AG08396 (cell line): ENCODE measurements at places on chromosomes 2 and 18.

GRCh38 chr2:121283670-121284462 lies 1.1 kb downstream of the TFCP2L1 start:
- peak; percentile 28 for DNase-seq

DNA sequence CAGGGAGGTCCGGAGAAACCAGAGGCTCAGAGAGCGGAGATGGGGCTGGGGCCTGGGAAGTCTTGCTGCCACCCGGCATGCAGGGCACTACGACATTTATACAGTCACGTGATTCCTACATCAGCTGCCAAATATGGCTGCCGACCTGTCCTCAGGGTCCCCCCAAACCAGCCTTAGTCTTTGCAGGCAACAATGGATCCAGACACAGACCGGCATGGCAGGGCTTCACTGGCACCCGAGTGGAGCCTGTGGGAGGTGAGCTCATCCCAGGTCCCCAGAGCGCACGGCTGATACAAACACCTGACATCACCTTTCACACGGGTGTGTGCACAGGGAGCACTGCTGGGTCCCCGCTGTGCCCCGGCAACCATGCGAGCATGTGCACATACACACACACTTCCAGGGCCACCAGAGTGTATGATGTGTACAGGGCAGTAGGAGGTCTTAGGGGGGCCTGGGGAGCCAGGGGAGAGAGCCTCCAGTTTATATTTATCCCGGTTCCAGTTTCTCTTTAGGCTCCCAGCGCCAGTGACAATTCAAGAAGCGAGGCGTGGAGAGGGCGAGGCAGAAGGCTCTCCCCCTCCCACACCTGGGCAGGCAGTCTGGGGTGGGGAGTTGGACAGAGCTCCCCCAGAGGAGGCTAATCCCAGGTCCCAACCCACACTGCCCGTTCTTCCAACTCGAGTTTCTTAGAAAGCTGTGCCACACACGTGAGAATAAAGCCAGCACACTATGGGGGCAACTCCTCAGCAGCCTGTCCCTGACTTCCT lies 2.7 kb downstream of the SEMA4C start:
- no peak for DNase-seq

- no peak for DNase-seq
Observed at GRCh38 chr18:34918856-34919255, 122.4 kb upstream of the MAPRE2 start.

- DNase-seq, result no peak
Observed at GRCh38 chr18:10188971-10189810, 265.2 kb upstream of the APCDD1 start.

- DNase-seq, result no peak
Observed at GRCh38 chr18:3054780-3055179, 41.8 kb upstream of the LPIN2 start.

DNA sequence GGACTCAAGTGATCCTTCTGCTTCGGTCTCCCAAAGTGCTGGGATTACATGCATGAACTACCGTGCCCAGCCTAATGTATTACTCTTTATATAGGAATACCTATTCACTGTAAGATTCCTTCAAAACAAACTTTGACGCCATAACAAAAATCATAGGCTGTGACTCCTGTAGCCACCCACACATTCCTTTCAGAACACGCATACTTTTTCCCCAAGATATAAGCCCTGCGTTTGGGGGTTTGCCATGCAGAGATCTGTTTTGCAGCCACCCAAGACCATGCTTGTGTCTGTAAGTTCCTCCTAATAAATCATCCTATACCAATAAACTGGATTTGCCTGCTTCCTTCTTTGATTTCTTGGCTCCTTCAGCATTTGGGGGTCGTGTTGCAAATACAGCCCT lies 46.0 kb upstream of the STON1 start:
- DNase-seq, result peak; percentile 14

GRCh38 chr2:174183076-174183475 lies 65.3 kb downstream of the OLA1 start:
- DNase-seq, result no peak

DNA sequence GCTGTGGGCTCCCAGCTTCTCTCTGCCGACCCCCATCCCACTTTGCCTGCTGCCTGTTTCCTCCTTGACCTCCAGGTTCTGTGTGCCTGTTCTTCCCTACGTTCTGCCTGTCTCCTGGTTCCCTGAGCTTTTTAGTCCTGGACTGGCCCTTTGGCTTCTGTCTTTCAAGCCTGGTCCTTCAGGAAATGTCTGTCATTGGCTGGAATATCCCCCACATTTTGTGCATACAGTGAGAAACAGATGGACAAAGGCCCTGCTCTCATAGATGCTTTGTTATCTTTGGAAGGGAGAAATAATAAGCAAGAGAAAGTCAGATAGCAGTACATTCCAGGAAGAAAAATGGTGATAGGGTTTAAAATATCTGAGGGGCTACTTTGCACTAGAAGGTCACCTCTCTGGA lies 5.7 kb downstream of the MGAT5 start:
- no peak for DNase-seq

- no peak for DNase-seq
Observed at GRCh38 chr2:219439506-219439905, 4.9 kb downstream of the SPEG start.

GRCh38 chr2:29361231-29361630 lies 246.0 kb downstream of the CLIP4 start:
- DNase-seq, result no peak

DNA sequence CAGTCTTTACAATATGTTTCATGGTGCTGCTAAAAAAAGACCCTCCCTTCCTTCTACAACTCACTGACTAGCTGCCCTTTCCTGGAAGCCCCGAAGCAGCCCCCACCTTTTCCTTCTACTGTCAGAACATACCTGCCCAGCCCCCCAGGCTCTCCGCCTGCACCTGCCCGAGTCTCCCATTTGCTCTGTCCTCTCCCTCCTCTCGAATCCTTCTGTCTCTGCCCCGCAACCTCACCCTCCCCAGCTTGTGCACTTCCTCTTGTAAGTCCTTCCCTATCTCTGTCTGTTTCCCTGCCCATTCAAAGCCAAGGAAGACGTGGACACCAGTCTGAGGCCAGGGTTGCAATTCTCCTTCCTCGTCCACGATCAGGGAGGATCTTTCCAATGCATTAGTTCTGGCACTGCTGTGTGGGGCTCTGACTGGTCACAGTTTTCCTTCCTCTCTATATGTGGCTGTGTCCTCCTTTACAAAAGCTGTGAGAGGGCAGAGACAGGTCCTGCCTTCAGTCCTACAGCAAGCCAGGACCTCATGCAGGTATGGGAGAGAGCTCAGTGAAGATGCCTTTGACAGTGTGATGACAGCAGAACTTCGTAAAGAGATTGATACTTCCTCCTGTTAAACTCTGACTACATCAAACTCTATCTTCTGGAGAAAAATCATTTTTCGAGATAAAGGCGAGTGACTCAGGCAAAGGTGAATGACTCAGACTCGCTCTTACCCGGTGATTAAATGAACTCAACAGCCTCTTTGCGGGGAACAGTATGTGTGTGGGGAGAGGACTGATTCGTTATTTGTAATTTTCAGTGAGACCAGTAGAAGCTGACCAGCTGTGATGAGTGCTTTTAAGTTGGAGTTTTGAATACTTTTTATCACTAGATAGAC lies 14.2 kb downstream of the TNFRSF11A start:
- DNase-seq, result peak; percentile 49

- no peak for DNase-seq
Observed at GRCh38 chr2:101147971-101148370, 3.2 kb downstream of the TBC1D8 start.

DNA sequence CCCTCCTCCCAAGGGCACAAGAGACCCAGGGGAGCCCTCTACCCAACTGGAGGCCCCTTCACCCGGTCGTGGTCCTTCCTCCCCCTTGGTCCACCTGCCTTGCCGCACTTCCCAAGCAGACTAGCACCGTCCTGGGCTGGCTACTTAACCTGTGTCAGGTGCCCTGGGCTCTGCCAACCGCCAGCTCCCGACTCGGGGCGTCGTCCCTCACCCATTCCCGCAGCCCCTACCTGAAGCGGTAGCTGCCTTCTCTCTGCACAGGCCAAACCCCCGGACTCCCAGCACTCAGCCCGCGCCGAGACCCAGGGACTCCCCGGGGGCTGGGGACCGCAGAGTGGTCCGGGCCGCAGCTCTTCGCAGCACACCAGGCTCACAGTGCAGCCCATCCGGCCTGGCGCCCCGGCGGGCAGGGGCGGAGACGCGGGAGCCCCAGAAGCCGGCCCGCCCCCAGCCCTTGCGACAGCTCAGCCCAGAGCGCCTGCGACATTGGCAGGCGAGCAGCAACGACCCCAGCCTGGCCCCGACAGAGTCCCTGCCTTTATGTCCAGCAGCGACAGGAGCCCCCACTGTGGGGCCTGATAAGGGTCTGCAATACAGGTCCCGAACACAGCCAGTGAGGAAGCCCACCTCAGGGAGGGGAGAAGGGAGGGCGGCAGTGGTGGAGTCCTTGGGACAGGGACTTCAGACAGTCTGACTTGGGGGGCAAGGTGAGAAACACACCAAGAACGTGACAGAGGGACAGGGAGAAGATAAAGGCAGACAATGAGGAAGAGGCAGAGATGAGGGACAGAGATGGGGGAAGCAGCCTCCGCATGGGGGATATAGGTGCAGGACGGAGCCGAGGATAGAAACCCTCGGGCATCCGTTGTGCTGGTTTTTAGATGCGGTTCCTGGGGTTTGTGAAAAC lies 31.0 kb upstream of the TNS1 start:
- no peak for DNase-seq

- DNase-seq, result no peak
Observed at GRCh38 chr2:198788676-198789075, 669.1 kb downstream of the SATB2 start.

DNA sequence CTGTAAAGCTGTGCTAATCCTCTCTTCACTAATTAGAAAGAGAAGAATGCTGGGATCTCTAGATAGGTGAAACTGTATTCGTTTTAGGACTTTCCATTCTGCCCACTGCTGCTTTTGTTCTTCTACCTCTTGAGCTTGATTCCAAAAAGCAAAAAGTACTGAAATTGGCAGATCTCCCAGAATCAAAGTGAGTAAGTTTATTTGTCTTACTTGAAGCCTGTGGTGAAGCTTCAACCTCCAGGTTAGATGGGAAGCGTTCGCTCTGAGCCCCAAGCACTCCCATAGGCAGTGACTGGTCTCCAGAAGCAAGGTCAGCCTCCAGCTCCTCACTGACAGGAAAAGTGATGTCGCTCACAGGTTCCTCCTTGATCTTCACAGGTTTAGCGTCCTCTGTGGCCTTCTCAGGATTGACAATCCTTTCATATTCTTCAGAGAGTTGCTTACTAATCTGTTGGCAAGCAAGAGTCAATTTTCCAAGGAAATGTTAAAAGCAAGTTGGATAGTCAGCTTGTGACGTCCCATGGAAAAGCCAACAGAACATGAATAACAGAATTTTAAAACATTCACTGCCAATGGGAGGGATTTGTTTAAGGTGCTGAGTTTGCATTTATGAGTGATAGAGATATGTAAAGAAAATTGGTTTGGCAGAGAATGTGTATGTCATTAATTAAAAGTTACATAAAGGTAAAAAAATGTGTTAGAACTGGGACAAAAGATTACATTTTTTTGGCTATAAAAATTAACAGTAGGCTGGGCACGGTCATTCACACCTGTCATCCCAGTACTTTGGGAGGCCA lies 8.1 kb downstream of the SUPT7L start:
- DNase-seq, result peak; percentile 8

DNA sequence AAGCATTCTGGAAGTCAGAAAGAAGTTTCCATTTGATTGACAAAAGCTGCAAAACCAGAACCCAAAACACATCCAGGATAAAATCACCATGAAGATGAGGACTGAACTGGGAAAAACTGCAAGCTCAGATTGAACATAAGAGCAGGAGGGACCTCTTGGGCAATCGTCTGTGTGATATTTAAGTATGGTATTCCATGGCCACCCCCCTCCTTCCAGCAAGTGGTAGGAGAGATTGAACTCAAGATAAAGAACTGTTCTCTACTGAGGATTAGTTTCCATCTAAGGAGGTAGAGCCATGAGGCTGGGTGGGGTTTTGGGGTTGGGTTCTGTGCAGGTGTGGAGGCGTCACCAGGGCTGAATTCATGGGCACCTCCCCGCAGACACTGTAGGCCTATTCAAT lies 251.1 kb downstream of the NCKAP5 start:
- no peak for DNase-seq

DNA sequence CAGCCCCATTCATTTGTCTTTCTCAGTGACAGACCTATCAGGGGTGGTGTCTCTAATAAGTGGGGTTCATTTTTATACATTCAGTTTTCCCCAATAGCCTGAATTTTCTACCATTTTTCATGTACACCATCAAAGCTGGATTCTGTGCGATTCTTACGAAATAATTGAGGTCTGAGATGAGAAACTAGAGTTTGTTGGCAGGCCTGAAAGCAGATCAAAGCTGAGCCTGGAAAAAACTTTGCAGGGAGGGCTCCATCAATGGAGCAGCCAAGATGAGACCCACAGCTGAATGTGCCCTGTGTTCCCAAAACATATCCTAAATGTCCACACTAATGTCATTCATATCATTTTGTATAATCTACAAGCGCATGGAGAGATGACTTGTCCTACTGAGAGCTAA lies 4.5 kb upstream of the TMEM200C start:
- no peak for DNase-seq

DNA sequence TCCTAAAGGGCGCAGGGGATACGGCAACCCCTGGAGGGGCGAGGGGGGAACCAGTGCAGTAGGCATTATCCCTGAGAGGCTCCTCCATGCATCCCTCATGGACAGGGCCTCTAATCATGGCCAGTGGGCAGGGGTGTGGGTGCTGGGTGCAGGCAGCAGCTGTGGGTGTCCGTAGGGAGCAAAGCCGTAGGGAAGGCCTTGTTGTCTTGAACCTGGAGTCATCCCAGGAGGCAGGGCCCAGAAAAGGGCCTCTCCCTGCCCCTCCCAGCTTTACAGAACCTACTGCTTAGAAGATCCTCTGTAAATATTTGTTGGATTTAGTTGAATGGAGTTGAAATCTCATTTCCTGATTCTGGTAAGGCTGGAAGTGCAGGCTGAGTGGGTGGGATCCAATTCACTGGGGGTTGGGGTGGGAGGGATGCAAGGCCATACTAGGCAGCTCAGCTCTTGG lies 207.0 kb upstream of the HAAO start:
- DNase-seq, result no peak

GRCh38 chr2:143481733-143482132 lies 352.5 kb downstream of the ARHGAP15 start:
- DNase-seq, result no peak

DNA sequence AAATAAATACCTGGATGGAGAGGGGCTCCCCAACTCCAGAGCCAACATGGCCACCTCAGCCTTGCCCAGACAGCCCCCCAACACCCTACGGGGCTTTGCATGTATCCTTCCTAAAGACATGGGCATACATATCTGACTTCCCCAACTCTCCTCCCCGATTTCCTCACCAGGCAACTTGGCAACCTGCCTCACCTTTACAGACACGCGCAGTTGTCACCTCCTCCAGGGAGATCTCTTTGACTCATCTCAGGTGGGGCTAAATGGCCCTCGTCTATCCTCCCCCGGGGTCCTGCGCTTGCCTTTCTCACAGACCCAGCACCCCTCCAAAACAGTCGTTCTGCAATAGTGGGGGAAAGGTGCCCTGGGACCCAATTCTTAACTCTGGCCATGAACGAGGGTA lies 10.6 kb upstream of the BIN1 start:
- DNase-seq, result no peak

- DNase-seq, result no peak
Observed at GRCh38 chr2:86249176-86249575, 49.9 kb downstream of the MRPL35 start.

GRCh38 chr18:9810994-9811705 lies 74.6 kb upstream of the TXNDC2 start:
- DNase-seq, result no peak
